Natural killer cell (primary cell): ENCODE measurements at places on chromosomes 7 and 10.

- no peak for DNase-seq
Observed at GRCh38 chr7:143882020-143882603, 19.9 kb downstream of the TCAF1 start.

DNA sequence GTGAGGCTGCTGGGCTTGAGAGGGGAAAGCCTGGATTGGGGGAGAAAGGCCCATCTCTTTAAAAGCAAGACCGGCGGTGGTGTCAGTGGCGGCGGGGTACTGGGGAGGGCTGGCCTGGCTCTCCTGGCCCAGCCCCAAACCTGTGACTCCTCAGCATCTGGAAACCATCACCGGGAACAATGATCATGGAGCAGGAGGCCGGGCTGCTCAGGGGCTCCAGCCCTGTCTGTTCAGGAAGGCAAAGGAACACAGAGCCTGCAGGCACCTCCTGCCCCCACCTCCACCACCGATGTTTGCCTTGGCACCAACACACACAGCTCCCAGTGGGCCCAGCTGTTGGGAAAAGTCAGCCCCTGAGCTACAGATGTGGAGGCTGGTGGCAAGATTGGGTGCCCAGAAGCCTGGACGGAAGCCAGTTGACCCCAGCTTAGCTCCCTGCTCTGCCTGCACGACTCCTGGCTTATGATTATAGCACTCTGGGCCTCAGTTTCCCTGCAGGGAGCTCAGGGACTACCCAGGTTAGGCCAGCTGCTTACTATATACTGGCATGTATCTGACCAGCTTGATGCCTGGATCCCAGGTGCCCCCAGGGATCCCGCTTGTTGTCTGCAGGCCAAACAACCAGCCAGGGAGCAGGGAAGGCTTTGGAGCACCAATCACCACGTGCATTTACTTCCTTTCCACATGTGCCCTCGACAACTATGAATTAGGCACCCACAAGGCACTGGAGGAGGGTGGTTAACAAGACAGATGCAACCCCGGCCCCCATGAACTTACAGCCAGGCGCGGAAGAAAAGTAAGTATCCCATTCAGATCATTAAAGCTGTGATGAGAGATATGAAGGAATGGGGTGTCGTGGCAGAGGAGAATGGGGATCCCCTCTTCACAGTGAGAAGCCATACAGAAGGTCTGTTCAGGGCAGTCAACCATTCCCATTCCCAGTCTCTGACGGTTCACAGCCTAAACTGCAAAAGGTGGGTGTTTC lies 37.3 kb downstream of the ZCCHC24 start:
- no peak for DNase-seq

GRCh38 chr7:92685136-92686042 lies 95.2 kb upstream of the FAM133B start:
- peak; percentile 76 for DNase-seq

- peak; percentile 64 for DNase-seq
Observed at GRCh38 chr7:121385800-121386179, 10.3 kb downstream of the FAM3C start.

DNA sequence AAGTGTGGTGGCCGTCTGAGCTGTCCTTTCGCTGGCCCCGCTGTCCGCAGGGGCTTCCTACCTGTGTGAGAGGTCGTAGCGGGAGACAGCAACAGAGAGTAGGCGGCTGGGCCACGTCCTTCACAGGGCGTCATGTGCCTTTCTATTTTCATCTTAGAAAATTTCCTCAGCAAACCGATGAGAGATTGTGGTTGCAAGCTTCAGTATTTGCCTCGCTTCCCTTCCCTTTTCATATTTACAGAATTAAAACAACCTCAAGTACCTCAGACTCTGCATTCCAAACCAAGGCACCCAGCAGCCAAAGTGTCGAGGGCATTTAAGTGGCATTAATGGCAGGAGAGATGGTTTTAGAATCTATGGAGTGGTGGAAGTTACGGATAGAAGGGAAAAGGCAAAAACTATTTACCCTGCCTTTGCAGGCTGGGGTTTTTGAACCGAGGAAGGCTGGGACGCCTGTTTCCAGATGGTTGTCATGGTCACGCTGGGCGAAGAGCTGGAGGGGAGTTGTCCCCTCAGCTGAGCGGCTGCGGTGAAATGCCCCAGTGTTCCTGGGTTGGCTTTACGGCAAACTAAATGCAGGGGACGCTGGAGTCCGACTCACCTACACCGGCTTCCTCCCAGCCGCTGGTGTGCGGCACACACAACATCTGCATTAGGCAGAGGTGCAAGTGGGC lies 41.9 kb downstream of the WIPI2 start:
- no peak for DNase-seq

GRCh38 chr7:134778941-134779740 lies at the start of gene CALD1:
Gene CALD1, plus strand, starts transcription at chr7:134779634. Its CDS starts 88,100 bp downstream, at chr7:134867734.
- DNase-seq: no peak

- no peak for DNase-seq
Observed at GRCh38 chr10:116437076-116437692, 9.5 kb downstream of the PNLIPRP3 start.

DNA sequence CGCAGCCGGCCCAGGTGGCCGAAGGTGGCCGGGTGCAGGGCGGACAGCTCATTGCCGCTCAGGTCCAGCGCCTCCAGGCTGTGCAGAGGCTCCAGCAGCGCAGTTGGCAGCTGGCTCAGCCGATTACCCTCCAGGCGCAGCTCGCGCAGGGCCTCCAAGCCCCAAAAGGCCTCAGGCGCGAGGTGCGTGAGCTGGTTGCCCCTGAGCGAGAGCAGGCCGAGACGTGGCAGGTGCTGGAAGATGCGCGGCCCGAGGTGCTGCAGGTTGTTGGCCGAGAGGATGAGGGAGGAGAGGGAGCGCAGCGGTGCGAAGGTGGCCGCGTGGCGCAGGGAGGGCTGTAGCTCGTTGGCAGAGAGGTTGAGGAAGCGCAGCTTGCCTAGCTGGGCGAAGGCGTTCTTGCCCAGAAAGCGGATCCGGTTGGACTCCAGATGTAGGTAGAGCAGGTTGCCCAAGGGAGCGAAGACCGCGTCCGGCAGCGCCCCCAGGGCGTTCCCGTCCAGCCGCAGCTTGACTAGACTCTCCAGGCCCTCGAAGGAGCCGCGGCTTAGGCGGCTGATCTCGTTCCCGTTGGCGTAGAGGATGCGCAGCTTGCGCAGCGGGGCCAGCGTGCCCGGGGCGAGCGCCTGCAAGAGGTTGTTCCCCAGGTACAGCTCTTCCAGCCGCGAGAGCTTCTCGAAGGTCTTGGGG lies 923 bp downstream of the TRIL start:
- DNase-seq: no peak

GRCh38 chr10:2979306-2979705 lies 88.0 kb upstream of the PFKP start:
- DNase-seq: no peak

DNA sequence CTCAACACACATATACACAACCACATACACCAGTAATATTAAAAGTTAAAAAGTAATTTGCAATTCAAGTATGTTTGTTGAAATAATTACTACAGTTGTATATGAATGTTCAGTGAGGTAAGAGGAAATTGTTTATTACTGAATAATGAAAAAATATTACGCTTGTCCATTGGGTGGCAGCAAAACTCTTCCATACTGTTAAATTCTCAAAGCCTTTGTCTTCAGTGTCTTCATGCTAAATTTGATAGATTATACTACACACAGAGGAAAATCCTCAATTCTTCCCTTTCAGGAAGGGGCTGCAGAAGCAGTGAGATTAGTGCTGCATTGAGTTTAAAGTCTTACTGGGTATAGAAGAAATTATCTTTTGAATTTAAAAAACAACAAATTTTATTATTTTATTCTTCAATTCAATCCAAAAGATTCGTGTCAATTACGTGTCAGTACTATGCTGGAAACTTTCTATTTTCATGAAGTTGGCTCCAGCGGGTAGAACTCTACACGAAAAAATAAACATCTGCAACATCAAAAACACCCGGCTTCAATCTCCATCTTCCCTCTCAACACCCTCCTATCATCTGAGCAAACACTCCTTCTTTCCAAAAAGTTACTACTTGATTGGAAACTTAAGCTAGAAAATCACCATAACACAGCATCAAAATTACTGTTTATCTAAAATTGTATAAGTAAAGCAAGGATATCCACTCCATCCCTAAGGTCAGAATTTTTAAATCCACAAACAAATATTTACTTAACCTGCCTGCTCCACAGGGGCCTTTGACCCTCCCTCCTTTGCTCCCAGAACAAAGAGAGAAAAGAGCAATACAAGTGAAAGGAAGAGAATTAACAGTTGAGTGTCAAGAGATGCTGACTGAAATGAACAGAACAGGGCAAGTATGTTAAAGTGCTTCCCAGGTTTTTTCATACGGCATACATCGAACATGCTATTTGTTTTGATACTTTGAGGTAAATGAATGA lies 37.0 kb upstream of the TES start:
- DNase-seq: peak; percentile 79

- DNase-seq: no peak
Observed at GRCh38 chr7:45125193-45125904, 13.9 kb upstream of the TBRG4 start.

- DNase-seq: no peak
Observed at GRCh38 chr10:85598646-85599045, 767.9 kb downstream of the GRID1 start.

- DNase-seq: no peak
Observed at GRCh38 chr7:121103579-121103978, 115.1 kb downstream of the CPED1 start.

GRCh38 chr10:120402147-120402766 lies 54.8 kb upstream of the PLPP4 start:
- no peak for DNase-seq

GRCh38 chr7:21077602-21078001 lies 290.9 kb upstream of the SP8 start:
- no peak for DNase-seq

DNA sequence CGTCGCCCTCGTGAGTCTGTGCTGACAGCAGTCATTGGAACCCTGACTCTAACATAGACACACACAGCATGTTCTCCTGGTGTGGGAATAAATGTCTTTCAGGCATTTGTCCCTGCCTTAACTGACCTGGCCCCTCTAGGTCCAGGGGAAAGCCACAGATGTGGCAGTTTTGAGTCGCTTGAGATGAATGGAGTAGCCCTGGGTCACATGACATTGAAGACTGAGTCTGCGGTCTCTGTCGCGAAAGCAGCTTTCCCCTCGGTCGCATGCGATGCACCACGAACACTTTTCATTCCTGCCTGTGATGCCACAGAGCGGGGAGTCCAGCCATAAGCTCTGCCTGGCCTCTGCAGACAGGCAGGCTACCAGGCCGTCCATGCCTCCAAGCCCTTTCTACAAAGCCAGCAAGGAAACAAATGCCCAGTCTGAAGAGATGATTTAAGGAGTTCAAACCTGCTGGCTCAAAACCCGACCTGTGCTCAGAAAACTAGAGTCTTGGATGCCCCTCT lies 172.3 kb downstream of the WDR37 start:
- no peak for DNase-seq

GRCh38 chr7:17659126-17659525 lies 281.2 kb downstream of the SNX13 start:
- DNase-seq: no peak

DNA sequence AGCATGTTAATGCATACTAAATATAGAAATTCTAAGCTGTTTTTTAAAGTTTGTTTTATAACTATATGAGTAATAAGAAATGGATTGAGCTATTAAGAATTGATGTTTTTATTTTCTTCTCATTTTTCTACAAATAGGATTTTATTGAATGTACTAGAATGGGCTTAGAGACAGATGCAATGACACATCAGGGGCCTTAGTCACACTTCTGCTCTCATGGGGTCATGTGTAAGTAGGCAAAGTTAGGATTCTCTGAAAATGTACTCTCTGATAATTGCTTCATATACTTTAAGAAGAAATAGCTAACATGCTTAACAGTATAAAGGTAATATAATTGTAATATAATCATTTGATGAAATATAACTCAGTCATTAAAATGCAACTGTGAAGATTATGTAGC lies 154.6 kb downstream of the ZNF438 start:
- no peak for DNase-seq

DNA sequence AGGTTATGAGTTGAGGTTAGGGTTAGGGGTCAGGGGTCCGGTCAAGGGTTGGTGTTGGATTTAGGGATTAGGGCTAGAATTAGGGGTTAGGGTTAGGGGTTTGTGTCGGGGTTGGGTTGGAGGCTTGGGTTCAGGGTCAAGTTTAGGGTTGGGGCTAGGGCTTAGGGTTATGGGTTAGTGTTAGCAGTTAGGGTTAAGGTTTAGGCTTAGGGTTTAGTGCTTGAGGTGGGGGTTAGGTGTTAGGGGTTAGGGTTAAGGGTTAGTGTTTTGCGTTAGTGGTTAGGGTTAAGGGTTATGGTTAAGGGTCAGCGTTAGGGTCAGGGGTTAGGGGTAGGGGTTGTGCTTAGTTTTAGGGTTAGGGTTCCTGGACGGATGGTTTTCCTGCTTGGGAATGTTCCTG lies 1.7 kb upstream of the SYCE1 start:
- DNase-seq: no peak

GRCh38 chr7:106178593-106179134 lies 66.6 kb upstream of the SYPL1 start:
- no peak for DNase-seq

GRCh38 chr10:83612050-83612449 lies 527.3 kb upstream of the GHITM start:
- no peak for DNase-seq

DNA sequence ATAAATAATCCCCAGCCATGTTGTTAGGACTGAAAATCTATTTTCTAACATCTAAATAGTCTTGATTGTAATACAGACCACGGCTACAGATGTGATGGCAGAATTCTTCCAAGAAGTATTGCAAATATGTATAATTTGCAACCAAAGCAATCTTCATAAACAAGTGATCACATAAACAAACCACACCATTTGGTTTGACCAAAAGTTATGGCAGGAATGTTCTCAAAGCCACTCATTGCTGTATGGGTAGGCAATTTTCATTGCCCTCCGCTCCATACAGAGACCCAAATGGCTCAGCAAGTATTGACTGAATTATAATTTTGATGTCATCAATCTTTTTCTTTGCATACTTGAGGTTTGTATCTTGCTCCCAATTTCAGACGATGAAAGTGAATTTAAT lies 19.0 kb upstream of the RHOBTB1 start:
- DNase-seq: no peak

DNA sequence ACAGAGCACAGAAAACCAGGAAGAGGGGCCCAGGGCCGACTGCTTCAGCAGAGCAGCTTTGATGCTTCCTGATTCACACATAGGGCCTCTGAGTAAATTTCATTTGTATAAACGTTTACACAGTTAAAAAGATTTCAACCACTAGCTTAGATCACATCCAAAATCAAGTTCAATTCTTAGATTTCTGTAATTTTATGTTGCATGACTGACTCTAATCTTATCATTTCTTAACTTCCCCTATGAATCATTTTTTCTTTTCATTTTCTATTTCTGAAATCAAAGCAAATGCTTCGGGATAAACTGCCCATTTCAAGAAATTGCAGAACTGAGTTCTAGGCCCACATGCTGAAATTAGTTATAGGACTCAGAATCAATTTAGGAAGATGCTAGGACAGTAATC lies 224.7 kb downstream of the INHBA start:
- no peak for DNase-seq

- no peak for DNase-seq
Observed at GRCh38 chr10:75841266-75841665, 409.8 kb downstream of the LRMDA start.
